Hindlimb muscle (tissue), 1 donor: ENCODE measurements at places on chromosomes 2 and 18.

- no peak for DNase-seq
These were observed 4.5 kb downstream of the SCYGR3 start for GRCh38 chr2:227610123-227610522.

DNA sequence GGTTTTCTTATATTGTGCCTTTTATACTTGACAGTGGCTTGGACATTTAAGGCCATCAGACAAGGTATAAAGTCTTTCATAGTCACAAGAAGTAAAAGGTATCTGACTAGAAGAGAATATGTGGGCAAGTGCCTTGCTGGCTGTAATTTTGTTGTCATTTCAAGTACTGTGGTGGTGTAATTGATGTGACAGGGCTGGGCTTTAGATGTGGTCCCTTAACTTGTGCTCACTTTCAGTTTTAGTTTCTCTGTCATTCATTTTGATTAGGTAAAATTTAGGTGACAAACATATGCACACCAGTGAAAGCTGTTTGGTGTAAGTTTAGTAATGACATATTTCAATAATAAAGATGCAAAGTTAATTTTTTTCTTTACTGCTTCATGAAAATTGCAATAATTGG, 31.2 kb upstream of the TBR1 start:
- no peak for DNase-seq

GRCh38 chr2:219603771-219604170, 6.1 kb downstream of the STK11IP start:
- no peak for DNase-seq

DNA sequence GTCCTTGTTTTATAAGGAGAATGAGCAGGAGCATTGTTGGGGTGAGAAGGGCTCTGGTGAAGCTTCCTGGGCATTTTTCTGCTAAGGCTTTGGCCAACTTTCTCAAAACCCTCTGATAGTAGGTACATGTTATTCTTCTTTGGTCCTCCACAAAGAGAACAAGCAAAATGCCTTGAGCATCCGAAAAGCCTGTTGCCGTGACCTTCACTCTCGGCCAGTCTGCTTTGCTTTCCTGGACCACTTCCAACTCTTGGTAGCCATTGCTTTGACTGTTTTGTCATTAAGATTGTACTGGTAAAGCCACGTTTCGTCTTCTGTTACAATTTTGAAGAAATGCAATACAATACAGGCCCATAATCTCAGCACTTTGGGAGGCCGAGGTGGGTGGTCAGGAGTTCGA, 27.4 kb upstream of the ALLC start:
- no peak for DNase-seq

DNA sequence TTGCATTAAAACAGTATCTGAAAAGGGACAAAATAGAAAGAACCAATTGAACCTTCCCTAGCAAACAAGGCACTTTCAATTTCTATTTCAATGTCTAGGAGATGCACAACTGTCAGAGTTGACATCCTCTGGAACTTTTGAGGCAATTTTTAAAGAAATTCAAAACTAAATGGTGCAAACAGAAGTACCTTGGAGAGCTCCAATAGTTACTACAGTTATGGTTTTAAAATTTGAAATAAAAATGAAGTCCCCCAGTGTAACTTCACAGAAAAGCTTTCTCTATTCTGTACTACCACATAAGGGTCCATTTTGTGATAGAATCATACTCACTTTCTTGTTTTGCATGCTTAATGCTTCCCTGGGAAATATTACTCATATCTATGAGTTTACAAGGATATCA, 162.1 kb downstream of the KCNH7 start:
- DNase-seq = no peak

- no peak for DNase-seq
These were observed 72.0 kb downstream of the INPP5D start for GRCh38 chr2:233131936-233132720.

DNA sequence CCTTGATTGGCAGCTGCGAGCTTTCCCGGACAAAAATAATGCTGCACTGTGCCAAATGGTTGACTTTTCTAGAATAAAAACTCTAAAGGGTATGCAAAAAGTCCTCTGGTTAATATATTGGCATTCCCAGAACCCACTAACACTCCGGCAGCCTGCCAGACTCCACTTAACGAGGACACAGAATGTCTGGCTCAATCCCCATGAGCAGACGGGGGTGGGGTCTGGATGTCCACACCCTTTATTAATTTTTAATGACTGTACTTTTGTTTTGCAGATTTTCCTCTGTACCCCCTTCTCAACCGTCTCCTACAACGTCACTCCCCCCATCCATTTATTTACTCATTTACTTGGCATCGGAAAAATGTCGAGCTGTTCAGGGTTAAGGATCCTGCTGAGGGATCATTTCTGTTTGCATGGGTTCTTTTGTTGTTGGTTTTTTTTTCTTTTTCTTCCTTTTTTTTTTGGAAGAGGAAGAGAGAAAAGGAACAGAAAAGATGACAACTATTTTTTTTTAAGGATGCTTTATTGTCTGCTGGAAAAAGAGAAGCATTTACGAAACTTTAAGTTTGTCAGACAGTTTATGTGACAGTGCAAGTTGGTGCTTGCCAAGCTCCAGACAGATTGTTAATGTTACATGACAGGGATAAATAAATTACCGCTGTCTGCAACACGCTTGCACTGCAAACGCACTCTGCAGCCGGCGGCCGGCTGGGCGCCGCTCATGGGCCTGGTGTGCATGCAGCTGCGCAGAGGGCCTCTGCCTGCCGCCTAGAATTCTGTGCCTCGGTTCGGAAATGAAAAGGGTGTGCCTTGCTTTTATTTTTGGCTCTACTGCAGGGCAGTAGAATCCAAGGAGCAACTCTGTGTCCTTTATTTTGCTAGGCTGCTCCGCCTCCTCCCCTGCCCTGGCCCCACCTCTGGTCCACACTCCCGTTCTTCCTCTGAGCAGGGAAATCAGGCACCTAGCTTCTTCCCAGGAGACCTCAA, 3.6 kb downstream of the LDLRAD4 start:
- DNase-seq = peak; percentile 73

DNA sequence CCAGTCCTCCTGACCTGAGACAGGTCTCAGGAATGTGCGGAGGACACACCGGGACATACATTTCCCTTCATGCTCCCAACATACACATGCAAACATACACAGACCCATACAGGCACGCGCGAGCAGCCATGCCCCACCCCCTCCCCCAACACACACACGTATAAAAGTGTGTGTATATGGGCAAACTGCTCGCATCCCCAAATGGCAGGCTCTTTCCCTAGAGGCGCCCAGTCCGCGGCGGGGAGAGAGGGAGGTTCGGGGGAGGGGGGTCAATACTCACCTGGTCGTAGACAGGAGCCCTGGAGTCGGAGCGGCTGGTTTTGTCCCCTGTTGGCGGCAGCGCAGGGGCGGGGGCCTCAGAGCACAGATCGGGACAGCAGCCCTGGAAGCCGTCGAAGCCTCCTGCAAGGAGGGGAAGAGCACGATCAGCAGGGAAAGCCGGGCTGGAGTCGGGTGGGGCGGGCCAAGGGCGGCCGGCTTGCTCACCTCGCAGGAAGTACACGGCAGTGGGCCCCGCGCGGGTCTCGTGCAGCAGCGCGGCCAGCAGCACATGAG, 682 bp downstream of the DUSP2 start:
- DNase-seq = no peak

- peak; percentile 70 for DNase-seq
These were observed 143.0 kb downstream of the ZNF516 start for GRCh38 chr18:76351961-76352581.

- DNase-seq = no peak
These were observed 162.6 kb downstream of the PDE11A start for GRCh38 chr2:177909962-177910361.

- peak; percentile 91 for DNase-seq
These were observed 13.2 kb upstream of the DNAJC27 start for GRCh38 chr2:24984912-24985311.

- DNase-seq = no peak
These were observed 85.0 kb downstream of the TANC1 start for GRCh38 chr2:159053161-159054031.

GRCh38 chr2:68163641-68164040, 6.0 kb downstream of the PNO1 start:
- no peak for DNase-seq

DNA sequence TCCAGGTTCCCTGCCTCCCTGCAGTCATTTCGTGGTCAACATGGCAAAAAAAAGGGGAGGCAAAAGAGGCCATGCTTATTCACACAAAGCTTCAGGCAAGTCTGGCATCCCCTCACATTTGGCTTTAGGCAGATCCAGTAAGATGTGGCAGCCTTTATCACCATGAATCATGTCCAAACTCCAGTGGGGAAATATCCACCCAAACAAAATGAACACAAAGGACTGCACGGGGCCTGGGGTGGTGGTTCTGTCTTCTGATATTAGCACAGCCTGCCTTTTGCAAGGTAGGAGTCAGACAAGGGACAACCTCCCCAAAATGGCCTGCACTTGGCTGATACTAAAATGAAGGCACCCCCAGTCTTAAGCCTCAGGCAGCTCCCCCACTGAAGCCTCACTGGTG, 129.9 kb downstream of the ZBTB7C start:
- no peak for DNase-seq

DNA sequence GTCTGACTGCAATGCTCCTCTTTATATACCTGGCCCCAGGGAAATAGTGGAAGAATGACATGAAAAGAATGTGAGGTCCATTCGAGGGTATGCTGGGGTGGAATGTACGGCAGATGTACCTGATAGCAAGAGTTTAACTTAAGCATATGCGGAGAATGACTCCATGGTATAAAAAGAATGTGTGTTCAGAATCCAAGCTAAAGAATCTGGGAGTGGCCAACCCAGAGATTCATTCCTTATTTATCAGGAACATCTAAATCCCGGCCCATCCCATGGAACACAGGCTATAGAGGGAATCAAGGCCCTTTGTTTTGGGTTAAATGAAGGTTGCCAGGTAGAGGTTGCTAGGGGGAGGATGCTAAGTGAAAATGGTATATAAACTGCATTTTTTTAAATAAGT, 150.0 kb downstream of the ZNF385B start:
- DNase-seq = no peak

DNA sequence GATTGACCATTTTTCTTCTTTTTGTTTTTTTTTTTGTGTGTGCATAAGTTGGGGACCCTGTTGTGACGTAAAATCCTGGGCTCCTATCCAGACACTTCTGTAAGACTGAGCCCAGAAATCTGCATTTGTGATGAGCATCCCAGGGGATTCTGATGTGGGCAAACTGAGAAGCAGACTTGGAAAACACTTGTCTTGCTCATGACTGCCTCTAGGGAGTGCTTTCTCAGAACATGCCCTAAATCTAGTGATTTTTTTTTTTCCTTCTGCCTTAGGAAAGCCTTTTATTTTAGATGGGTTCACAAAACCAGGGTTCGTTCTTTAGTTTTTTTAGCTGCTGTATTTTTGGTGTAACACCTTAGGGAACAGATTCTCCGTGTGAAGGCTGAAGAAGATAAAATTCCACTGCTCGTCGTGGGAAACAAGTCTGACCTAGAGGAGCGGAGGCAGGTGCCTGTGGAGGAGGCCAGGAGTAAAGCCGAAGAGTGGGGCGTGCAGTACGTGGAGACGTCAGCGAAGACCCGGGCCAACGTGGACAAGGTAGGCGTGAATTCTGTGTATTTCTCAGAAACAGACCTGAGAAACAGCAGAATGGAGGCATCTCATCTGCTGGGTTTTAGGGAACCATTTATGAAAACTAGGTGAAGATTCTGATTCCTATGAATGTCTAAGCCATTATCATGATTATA, 36.7 kb downstream of the RALB start:
- no peak for DNase-seq

DNA sequence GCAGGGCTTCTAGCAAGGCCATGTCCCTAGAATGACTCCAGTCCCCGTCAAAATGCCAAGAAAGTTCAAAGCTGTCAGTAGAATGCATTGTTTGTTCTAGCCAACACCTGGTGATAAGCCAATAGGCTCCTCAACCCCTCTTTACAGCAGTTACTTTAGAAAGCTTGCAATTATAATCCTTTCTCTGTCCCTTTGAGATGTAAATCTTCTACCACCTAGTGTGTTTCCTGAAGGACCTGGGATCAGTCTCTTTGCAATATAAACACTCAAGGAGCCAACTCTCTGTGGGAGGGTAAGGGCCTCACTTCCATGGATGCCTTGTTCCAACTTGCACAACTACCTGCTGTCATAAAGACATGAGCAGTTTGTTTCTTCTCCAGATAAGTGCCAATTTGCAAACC, 301.8 kb downstream of the NBAS start:
- no peak for DNase-seq

DNA sequence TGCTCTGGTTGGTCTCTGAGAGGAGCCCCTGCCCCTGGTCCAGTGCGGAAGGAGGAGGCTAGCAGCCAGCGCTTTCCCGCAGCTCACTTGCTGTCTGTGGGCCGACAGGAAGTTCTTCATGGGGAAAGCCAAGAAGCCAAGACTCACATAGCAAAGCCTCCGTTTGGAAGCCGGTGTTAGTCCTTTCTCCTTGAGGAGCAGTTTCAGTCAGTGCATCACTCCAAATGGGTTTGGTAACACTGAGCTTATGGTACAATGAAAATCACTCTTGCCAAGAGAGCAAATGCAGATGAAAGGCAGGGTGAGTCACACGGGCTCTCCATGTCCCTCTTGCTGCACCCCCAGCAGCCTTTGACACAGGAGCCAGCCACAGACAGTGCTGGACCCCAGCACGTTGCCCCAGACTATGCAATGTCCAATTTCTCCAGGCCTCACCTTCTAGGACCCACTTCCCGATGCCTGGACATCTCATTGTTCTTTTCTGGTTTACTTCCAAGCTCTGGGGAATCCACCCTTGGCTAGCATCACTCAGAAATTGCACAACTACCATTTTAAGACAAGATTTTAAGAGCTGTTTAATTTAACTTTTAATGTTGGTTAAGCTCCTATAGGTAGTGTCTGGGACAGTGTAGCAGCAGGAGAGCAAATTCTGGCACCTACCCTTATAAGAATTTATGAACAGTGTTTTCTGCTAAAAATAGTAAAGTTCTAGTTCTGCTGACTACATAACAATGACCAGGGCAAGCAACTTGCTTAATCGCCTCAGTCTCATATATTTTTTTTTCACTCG, 174.9 kb downstream of the ASB1 start:
- no peak for DNase-seq

GRCh38 chr18:21916594-21916993, 176.0 kb downstream of the MIB1 start:
- no peak for DNase-seq

DNA sequence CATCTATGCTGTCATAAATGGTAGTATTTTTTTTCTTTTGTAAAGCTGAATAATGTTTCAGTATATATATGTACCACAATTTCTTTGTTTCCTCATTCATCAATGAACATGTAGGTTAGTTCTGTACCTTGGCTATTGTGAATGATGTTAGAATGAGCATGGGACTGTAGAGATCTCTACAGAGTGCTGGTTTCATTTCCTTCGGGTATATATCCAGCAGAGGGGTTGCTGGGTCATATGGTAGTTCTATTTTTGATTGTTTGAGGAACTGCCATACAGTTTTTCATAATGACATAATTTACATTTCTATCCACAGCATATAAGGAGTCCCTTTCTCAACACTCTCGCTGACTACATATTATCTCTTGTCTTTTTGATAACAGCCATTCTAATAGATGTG, 243.5 kb downstream of the CDH7 start:
- peak; percentile 6 for DNase-seq

GRCh38 chr2:16584824-16585540, 80.7 kb downstream of the CYRIA start:
- DNase-seq = no peak

GRCh38 chr18:77373730-77374445, 124.2 kb downstream of the GALR1 start:
- peak; percentile 39 for DNase-seq

- DNase-seq = no peak
These were observed 79.6 kb downstream of the MMADHC start for GRCh38 chr2:149507974-149508373.
